ENCODE measurements at places on chromosomes 2 and 18.

- no peak for DNase-seq
Observed at GRCh38 chr18:43578706-43579105, 301.4 kb upstream of the SYT4 start.

GRCh38 chr18:69528435-69528834 is 127.7 kb downstream of the DOK6 start:
- DNase-seq = no peak

- no peak for DNase-seq
Observed at GRCh38 chr2:28370354-28370753, 22.3 kb upstream of the FOSL2 start.

DNA sequence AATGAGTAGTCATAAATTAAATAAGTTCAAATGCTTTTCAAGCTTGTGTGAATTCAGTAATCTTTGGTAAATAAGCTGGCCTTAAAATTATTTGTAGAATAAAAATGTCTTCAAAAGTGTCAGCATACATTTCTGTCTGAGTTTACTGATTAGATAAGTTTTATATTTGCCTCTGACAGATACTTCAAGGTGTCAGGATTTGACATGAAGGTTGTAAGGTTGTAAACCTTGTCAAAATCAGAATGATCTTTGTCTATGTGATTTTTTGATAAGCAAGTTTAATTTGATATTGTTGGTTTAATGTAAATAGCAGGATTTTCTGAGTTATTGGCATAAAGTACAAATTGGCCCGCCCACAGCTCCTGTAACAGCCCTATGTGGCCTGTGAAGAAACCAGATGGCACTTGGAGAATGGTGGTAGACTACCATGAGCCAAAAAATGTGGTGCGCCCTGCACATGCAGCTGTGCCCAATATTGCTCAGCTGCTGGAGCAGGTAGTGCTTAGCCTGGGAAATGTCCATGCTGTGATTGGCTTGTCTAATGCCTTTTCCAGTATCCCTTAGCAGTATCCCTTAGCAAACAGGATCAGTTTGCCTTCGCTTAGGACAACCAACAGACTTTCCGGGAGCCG is 188.0 kb upstream of the SPHKAP start:
- no peak for DNase-seq

DNA sequence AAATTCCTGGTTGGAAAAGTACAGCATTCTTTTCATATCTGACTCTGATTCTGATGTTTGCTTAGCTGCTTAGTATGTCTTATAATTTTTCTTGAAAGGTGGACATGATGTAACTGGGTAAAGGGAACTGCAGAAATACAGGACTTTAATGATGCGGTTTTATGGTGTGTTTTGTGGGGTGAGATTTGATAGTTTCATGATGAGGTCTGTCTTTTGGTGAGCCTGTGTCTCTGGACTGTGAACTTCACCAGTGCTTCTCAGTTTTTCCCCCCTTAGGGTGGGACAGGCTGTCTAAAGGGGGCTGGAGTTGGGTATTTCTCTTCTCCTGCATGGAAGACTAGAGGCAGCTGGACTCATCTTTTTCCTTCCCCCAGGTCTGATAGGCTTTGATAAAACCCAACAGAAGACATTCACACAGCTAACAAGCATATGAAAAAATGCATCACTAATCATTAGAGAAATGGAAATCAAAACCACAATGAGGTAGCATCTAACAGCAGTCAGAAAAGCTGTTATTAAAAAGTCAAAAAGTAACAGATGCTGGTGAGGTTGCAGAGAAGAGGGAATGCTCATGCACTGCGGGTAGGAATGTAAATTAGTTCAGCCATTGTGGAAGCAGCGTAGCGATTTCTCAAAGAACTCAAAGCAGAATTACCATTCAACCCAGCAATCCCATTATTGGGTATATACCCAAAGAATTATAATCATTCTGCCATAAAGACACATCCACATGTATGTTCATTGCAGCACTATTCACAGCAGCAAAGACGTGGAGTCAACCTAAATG is 77.6 kb downstream of the EPC2 start:
- no peak for DNase-seq

GRCh38 chr2:10402062-10402585 is 46.0 kb downstream of the ODC1 start:
- no peak for DNase-seq
